Stimulated activated CD8-positive, alpha-beta memory T cell treated with anti-CD3 and anti-CD28 coated beads, Interleukin-7, amount 100 ng/mL, for 24 hours (primary cell): ENCODE measurements at places on chromosomes 12 and 14.

DNA sequence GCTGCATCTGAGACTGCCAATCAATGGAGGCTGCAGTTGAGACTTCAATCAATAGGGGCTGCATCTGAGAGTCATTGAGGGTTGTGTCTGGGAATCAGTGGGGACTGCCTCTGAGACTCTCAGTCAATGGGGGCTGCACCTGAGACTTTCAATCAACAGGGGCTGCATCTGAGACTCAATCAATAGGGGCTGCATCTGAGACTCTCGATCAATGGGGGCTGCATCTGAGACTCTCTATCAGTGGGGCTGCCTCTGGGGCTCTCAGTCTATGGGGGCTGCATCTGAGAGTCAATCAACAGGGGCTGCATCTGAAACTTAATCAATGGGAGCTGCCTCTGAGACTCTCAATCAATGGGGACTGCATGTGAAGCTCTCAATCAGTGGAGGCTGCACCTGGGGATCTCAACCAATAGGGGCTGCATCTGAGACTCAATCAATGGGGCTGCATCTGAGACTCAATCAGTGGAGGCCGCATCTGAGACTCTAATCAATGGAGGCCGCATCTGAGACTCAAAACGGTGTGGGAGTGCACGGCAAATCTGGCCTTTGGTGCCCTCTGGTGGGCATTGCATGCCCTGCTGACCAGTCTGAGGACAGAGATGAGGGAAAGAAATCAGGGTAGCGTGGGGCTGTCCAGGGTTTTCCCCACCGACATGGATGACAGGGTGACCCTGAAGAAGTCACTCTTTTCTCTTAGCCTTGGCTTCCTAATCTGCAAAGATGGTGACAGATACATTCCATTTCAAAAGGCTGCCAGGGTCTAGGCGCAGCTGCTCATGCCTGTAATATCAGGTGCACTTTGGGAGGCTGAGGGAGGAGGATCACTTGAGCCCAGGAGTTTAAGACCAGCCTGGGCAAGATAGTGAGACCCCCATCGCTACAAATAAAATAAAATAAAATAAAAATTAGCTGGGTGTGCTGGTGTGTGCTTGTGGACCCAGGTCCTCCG is 41.3 kb upstream of the EIF5 start:
- DNase-seq: peak; percentile 61

GRCh38 chr12:100698518-100698917 is 96.1 kb upstream of the ANO4 start:
- no peak for DNase-seq

- DNase-seq: no peak
Measured at GRCh38 chr12:50102131-50102531, 1.7 kb upstream of the GPD1 start.

DNA sequence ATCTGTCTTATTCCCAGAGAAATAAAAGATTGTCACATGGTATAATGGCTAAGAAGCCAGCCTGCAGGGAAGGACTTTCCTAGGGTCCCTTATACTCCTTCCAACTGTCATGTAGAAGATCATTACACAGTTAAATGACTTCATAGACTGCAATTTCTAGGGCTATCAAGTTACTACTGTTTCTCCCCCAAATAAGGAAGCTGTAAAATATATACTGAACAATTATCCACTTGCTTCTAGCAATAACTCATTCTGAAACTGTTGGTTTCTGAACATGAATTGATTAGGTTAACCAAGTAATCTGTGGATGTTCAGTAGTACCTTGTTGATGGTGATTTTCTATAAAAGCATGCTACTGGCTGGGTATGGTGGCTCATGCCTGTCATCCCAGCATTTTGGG is 44.6 kb downstream of the A2ML1 start:
- no peak for DNase-seq

DNA sequence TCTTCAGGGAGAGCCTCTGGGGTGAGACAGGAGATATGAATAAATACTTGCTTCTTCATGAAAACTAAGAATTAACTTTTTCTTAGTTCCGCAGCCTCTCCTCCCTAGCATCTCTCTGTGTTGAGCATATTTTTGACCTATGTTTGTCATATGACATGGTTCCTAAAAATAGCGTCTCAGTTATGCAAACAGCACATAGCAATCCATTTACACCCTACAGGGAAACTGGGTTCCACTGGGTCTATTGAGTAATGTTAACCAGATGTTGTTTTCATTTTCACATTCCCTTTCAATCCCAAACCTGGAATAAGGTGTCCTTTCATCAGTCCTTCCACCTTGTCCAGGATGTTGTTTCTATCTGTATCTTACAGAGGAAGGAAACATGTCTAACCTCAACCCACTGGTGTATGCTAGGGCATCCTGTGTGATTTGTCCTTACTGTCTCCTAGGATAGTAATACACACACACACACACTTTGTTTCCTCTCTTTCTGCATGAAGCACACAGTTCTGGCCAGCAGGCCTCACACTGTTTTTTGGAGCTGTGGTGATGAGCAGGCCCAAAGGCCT is 1543.5 kb downstream of the AACS start:
- no peak for DNase-seq

- DNase-seq: no peak
Measured at GRCh38 chr12:72082986-72083820, 144.6 kb downstream of the TPH2 start.

DNA sequence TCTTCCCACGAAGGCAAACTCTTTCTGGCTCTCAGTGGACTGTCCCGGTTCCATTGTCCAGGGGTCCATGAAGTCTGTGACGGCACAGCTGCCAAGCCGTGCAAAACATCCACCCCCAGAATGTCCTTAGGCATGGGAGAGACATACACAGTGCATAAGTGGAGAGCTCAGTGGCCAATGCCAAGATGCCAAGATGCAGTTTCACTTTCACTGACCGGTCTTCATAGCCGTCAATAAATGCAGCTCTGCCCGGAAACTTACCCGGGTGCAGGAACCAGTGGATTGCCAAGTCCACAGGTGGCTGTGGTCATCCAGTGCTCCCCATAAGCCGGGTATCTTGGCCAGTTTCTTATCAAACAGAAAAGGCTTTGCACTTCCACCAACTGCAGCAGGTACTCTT is 162.3 kb downstream of the PTCSC3 start:
- DNase-seq: no peak

GRCh38 chr12:128816643-128816920 is 7.2 kb downstream of the SLC15A4 start:
- no peak for DNase-seq

DNA sequence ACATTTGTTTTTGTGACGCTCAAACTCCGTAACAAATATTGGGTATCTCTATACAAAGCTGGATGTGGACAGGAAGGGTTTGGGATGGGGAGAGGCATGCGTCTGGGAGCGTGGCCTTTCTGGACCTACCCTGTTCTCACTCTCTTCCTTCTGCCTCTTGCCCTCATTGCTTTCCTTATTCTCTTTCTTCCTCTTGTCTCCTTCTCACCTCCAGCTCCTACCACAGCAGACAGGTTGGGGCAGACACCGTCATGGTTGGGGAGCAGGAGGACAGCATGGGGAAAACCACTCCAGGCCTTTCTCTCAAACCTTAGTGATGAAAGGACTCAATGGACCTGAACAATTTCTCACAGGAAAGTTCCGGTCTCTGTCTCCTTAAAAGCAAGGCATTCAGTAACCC is 465.3 kb downstream of the RAD51B start:
- no peak for DNase-seq

GRCh38 chr14:91185721-91186120 is 58.8 kb downstream of the GPR68 start:
- no peak for DNase-seq

GRCh38 chr12:1848146-1848545 is 27.8 kb downstream of the LRTM2 start:
- no peak for DNase-seq

DNA sequence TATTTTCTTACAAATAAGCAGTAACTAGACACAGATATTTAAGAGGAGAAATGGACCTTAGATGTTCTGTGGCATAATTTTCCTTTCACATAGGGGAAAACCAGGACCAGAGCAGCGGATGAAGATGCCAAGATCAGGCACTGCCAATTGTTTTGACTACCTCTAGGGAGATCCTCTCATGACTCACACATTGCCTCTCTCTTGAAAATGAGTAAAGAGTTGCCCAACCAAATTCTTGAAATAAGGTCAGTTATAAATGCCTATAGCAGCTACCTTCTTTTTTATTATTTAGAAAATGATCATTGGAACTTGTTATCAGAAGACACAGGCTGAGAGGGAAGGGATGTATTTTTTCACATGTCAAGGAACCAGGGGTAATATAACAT is 263.4 kb upstream of the PLEKHG7 start:
- DNase-seq: no peak

DNA sequence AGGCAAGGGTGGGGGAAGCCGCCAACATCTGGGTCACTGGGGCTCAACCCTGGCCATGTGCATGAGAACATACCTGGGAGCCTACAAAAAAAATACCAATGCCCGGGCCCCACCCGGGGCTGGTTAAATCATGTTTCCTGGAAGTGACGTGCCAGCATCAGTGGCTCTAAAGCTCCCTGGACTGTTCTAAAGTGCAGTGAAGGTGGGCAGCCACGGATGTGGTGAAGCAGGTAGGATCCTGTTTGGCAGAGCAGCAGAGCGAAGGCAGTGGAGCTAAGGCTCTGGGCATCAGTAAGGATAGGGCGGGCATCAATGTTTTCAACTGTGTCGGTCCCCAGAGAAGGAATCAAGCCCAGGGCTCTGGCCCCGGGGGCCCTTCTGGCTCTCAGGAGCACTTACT is 525 bp upstream of the GPR68 start:
- DNase-seq: no peak

DNA sequence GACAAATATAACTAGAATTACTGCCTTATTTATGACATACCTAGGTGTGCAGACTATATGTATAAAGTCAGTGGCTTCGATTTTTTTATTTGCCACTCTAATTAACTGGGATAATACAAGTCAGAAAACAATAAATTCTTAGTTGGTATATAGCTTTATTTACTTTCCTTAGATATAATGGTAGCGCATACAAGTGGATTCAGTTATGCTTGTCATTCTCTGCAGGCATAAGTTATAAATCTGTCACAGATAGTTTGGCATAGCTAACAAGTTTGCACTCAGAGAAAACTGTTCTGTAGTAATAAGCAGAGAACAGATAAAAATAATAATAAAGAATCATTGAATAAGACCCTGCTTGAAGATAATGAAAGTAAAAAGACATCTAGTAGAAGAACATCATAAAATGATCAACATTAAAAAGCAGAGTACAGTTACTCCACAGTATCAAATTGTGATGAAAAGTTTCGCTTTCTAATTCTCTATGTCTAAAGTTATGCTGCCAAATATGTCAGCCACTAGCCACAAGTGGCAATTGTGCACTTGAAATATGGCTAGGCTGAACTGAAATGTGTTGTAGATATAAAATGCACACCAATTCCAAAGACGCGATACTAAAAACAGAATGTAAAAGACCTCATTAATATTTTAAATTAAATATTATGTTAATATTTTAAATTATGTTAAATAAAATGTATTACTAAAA is 224.1 kb downstream of the SLC25A21 start:
- DNase-seq: no peak

GRCh38 chr12:56629459-56630179 is 507 bp downstream of the BAZ2A start:
- no peak for DNase-seq

DNA sequence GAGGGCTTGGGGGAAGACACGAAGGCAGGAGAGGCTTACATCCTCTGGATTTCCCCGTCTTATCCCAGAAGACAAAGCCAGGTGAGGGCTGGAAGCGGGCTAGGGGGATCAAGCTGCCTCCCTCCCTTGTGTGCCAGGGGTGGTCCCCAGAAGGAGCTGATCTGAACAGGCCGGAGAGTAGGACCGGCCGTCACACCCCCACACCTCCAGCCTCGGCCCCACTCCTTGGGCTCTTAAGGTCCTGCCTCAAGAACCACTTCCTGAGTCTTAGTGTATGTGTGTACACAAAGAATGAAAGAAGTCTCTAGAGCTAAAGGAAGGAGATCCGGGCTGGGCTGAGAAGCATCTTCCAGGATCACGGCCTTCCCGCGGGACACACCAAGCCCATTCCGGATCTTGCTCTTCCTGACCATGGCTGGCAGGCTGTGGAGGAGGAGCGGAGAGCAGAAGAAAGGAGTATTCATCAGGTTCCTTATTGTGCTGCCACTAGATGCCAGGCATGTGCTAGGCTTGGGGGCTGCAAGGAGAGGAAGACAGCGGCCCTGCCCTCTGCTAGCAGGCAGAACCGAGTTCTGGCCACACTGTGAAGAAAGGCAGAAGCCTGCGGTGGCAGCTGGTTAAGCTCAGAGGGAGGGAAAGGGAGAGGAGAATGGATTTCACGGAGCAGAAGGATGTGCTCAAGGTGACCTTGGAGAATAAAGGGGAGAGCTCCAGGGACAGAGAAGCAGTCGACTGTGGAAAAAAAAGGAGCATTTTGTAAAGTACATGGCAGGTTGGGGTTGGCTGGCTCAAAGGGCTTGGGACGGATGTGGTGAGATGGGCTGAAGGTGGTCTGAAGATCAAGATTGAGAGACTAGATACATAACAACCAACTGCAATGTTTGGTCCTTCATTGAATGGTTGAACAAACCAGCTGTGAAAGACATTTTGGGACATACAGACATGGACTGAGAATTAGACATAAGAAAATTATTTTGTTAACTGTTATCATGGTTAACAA is 1.3 kb upstream of the CD63 start:
- DNase-seq: no peak

GRCh38 chr14:100540926-100541620 is 46.1 kb downstream of the BEGAIN start:
- DNase-seq: no peak

- no peak for DNase-seq
Measured at GRCh38 chr14:88614218-88614907, 51.5 kb downstream of the ZC3H14 start.

DNA sequence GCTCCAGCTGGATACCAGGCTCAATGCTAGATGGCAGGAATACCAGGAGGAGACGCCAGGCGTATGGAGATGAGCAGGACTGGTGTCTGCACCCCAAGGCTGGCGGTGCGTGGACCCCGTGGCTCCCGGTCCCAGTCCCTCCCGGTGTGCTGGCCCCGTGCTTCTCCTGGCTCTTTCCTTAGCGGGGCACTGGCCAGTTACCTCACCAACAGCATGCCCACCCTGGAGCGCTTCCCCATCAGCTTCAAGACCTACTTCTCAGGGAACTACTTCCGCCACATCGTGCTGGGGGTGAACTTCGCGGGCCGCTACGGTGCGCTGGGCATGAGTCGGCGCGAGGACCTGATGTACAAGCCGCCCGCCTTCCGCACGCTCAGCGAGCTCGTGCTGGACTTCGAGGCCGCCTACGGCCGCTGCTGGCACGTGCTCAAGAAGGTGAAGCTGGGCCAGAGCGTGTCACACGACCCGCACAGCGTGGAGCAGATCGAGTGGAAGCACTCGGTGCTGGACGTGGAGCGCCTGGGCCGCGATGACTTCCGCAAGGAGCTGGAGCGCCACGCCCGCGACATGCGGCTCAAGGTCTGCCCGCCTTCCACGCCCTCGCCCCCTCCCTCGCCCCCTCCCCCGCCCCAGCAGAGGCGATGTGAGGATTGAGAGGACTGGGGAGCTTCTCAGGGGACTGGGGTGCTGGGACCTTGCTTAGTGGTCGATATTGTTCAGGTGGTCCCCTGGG is 14.6 kb downstream of the VASH1 start:
- DNase-seq: no peak

GRCh38 chr14:76015191-76015590 is 29.6 kb downstream of the IFT43 start:
- no peak for DNase-seq
